T-helper 2 cell (primary cell): ENCODE measurements at places on chromosomes 5 and 9.

DNA sequence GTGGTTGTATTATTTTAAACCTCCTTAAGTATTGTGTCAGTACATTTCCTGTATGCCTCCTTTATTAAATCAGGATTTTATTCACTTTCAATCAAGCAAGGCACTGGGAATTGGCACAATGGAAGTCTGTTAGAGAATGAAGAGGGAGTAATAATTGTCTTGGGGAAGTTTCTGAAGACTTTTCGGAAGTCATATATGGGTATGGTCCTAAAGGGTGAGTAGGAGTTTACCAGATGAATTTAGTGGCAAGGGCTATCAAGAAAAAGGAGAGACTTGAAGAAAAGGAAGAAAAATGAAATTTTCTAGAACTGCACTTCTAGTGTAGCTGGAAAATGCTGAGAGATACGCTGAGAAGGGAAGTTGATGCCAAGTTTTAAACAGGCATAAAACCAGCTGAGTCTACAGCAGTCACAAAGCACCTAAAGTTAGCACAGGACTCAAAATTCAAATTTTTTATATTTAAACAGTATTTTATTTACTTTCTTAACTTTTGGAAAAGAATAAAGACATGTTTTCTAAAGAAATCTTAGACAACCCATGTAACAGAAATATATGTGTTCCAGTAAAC lies 184.9 kb downstream of the SMC2 start:
- DNase-seq: no peak

GRCh38 chr5:37696190-37697021 lies 143.4 kb downstream of the GDNF start:
- no peak for DNase-seq

DNA sequence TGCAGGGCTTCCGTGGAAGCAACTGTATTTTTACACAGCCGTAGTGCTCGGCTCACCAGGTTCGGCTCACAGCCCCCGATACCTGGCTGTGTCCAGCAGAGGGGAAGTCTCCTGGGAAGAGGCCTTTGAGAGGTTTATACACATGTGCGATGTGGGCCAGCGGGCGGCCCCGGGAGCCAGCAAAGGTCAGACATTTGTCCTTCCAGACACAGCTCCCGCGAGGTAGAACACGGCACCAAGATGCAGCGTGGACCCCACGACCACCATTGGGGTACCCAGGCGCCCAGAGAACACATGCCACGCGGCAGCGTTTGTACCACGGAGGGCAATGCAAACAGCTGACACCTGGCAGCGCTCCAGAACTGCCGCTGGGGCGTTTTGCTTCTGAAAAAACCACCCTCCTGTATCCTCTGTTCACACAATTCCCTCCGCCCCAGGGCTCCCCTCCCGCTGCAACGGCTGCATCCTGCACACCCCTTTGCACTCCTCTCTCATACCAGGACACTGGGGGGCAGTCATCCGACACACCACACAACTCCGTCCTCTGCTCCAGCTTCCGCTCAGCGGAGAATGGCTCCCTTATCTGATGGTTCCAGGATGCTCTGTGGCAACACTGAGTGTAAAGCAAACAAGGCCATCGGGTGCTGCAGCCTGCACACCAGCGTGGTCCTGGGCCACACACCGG lies 235.3 kb downstream of the SYK start:
- no peak for DNase-seq

- no peak for DNase-seq
Observed at GRCh38 chr5:88089719-88090390, 178.8 kb downstream of the TMEM161B start.

GRCh38 chr5:61313960-61314681 lies 17.9 kb upstream of the ZSWIM6 start:
- no peak for DNase-seq
